Cardiac fibroblast (primary cell): ENCODE measurements at places on chromosomes 2 and 18.

- no peak for DNase-seq
Observed at GRCh38 chr2:62404913-62405312, 101.1 kb downstream of the TMEM17 start.

DNA sequence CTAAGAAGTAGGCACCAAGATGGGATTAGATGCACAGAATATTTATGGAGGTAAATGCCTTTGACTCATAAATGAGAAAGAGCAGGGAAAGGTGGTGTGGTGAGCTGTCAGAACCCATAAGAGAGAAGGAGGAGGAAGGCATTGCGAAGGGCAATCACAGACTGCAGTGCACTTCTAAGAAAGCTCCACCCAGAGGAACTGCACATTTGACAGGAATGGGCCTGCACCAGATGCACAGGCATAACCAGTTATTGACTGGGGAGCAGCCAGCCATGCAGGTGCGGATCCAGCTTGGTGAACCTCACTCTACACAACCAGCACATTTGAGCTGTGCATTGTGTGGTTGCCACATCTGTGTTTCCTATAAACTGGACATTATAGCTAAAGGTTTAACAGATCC is 62.2 kb upstream of the L3MBTL4 start:
- DNase-seq = no peak

GRCh38 chr2:233092432-233093165 is 32.5 kb downstream of the INPP5D start:
- DNase-seq = no peak

DNA sequence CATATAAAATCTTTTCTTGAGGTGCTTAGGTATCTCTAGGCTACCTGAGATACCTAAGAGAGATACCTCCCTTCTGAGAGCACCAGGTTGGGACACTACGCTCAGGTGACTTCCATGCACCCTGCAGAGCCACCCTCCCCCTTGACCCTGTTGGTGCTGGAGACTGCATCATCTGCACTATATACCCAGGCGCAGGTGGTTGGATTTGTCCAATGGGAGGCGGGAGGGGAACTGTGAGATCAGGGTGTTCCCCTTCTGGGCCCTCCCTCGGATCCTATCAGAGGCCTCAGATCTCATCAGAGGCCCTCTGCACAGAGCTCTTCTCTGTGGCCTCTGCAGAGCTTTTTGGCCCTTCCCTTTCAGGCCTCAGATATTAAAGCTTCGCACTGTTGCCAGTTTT is 158.4 kb downstream of the SH3RF3 start:
- no peak for DNase-seq

DNA sequence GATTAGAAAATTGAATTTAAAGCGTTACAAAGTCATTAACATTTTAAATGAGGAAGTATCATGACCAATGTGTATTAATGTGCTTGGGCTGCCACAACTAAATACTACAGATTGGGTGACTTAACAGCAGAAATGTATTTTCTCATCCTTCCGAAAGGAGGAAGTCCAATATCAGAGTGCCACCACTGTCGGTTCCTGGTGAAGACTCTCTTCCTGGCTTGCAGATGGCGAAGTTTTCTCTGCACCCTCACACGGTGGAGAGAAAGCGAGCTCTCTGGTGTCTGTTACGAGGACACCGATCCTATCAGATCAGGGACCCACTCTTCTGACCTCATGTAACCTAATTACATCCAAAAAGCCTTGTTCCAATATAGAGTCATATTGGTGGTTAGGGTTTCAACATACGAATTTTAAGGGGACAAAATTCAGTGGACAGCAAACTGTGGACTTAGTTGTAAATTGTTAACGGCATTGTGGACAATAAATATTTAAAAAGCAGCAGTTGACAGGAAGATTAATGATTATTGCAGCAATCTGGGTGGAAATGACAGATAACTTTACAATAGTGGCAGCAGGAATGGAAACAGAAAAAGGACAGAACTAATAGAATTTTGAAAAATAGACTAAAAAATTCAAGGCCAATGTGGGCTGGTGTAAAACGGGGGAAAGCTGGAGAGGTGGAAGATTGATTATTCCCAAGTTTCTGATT is 35.1 kb upstream of the CYRIA start:
- DNase-seq = no peak

- DNase-seq = no peak
Observed at GRCh38 chr18:9811978-9812377, 73.8 kb upstream of the TXNDC2 start.

GRCh38 chr2:205903549-205904129 is 182.3 kb downstream of the INO80D start:
- no peak for DNase-seq

GRCh38 chr2:180781276-180781675 is 199.1 kb upstream of the UBE2E3 start:
- DNase-seq = no peak

GRCh38 chr18:63928331-63928730 is 20.6 kb downstream of the SERPINB10 start:
- DNase-seq = no peak

DNA sequence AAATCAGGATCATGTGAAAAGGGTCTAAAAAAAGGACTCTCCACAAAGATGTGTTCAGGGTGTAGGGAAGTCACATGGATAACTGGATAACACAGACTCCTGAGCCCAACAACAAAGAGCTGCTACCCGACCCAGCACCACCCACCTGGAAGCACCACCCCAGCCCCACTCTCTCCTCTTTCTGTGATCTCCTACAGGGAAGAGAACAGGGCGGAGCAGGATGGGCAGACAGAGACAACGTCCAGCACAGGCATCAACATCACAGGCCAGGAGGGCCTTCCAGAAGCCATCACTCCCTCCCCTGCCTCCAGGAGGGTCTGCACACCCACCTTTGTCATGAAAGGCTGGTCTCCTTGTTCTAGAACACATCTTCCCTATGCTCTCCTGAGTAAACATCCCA is 1.3 kb upstream of the CIB4 start:
- DNase-seq = no peak

- DNase-seq = no peak
Observed at GRCh38 chr18:581096-581495, 916 bp downstream of the CETN1 start.

- DNase-seq = peak; percentile 56
Observed at GRCh38 chr2:99878581-99879350, 263.6 kb downstream of the AFF3 start.

DNA sequence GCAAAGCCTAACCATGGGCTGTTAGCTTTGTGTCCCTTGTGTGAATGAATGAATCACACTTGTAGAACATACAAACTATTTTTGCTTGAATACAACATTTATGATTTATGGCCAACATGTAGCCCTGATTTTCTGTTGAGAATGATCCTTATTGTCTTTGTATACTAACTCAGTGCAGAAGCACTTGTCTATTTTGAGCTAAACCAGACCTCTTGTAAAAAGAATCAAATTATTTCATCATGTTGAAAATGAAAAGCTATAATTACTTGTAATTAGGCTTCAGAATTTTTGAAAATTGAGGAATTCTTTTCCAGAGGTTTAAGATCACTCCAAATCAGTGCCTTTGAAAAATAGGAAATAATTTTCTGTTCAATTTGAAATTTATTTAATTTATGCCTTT is 85.9 kb downstream of the ZNF407 start:
- no peak for DNase-seq

- DNase-seq = no peak
Observed at GRCh38 chr2:55163941-55164390, 68.1 kb downstream of the CLHC1 start.

DNA sequence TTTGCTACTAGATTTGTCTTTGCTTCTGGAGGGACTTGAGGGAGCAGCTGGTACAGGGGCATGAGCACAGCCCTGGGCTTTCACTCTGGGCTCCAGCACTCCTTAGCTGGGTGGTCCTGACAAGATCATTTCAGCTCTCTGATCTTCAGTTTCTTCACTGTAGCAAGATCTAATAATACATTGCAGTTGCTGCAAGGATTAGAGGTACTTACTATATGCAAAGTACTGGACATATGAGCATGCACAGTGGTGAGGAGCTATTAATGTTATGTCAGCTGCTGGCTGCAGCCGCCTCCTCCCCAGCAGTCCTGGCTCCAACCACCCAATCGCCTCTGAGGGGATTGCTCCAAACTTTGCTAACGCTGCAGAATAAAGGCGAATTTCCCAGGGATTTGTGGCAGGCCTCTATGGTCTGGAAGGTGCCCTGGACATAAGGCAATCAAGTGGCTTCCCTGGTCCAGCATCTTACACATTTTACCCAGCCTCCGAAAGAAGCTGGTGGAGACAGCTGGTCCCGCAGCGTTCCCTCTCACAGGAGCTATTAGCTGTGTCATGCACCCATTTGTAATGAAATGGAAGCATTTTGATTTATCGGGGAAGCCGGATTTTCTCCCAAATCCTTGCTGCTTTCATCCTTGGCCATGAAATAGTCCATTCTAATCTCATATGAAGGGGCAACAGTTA is 96.7 kb downstream of the RHOB start:
- DNase-seq = peak; percentile 11

DNA sequence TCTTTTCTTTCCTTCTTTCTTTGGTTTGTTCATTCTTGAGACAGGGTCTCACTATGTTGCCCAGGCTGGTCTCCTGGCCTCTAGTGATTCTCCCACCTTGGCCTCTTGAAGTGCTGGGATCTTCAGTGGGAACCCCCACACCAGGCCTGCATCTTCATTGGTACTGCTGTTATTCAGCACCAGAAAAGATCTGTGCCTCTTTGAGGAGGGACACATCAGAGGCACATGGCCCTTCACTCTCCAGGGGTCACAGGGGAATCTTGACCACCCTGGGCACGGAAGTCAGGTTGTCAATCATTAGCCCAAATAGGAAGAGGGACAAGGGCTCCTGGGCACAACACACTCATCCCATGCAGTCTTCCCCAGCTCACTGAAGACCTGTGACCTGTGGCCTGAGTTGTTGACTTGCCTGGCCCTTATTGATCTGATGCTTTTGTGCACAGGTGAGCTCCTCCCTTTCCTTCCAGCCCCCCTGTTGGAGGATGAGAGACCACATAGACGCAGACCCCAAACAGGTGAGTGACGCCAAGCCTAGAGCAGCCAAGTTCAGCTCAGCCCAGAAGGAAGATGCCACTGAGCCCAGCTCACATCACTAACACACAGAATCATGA is 33.0 kb upstream of the ODC1 start:
- no peak for DNase-seq

GRCh38 chr18:25446972-25447371 is 95.0 kb upstream of the ZNF521 start:
- DNase-seq = no peak

DNA sequence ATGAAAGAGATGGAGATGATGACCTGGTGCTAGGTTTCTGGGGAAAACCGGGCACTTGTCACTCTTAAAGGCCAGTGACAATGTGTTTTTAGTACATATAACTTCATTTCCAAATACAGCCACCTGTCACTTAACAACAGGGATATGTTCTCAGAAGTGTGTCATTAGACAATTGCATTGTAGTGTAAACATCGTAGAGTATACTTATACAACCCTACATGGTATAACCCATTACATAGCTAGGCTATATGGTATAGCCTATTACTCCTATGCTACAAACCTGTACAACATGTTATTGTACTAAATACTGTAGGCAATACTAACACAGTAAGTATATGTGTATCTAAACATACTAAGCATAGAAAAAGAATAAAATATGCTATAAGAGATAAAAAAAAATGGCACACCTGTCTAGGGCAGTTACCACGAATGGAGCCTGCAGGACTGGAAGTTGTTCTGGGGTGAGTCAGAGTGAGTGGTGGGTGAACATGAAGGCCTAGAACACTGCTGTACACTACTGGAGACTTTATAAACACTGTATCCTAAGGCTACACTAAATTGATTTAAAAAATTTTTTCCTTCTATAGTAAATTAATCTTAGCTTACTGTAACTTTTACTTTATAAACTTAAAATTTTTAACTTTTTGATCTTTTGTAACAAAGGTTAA is 123.2 kb downstream of the THADA start:
- no peak for DNase-seq

DNA sequence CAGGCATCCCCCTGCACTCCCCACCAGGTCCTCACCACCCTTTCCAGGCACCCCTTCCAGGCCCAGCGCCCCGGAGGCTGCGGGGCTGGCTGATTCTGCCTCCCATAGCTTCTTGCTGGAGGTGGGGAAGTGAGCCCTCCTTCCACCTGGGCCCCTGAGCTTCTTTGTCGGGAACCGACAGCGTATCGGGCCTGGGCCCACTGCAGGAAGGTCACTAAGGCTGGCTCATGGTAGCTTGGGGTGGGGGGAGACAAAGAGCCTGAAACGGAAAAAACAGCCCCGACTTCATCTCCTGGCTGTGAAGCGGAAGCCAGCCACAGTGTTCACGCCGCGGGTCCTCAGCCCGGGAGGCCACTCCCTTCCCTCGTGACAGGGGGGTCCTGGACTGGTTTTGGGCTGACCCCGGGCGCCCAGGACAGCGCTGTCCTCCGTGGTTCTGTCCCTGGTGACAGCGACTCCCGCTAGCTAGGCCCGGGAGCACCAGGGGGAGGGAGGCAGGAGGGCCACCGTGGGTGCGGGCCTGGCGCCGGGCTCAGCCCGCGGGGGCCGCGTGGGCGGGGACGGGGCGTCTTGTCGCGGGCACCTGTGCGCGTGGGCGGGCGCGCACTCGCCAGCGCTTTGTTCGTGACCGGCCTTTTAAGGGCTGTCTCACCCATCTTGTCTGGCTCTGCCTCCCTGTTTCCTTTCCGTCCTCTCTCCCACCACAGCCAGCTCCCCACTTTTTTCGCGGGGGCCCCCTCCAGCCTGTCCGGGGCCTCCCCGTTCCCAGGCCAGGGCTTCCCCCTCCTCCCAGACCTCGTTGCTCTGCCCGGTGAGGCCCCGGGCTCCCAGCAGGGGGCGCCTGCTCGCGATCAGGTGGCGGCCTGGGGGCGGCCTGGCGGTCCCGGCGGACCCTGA is 64.9 kb downstream of the DNMT3A start:
- no peak for DNase-seq

DNA sequence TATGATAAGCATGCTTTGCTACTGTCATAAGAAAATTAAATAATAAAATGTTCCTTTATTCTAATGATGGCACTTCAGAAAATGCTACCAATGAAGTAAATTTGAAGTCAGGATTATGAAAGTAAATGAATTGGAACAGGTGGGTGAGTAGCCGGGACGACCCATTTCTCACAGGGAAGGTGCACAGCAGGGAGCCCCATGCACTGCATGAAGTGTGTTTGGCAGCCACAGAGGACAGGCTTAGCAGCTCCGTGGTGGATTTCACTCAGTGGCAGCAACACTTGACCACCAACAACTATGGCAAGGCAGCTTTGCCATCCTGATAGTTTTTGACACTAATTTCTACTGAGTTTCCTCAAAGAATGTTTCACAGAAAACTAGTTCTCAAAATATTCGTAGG is 146.3 kb downstream of the ATL2 start:
- no peak for DNase-seq
